CD4-positive, alpha-beta T cell treated with Interferon alpha-2 for 1 hour (primary cell): ENCODE measurements at places on chromosomes 4 and X.

GRCh38 chrX:71533516-71533850 is 579 bp downstream of the OGT start:
- no peak for DNase-seq

DNA sequence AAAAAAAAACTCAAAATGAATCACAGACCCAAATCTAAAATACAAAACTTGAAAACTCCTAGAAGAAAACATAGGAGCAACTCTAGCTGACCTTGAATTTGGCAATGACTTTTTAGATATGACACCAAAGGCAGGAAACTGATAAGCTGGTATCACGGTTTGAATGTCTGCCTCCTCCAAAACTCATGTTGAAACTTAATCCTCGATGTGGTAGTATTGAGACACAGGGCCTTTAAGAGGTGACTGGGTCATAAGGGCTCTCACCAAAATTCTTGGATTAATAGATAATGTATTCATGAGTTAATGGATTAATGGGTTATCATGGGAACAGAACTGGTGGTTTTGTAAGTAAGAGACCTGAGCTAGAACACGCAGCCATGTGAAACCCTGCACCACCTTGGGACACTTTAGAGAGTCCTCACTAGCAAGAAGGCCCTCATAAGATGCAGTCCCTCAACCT is 40.5 kb downstream of the FRYL start:
- no peak for DNase-seq

GRCh38 chrX:7435822-7436221 is 287.9 kb upstream of the PUDP start:
- DNase-seq = no peak

- DNase-seq = no peak
Measured at GRCh38 chr4:148112231-148112982, 329.8 kb downstream of the NR3C2 start.

DNA sequence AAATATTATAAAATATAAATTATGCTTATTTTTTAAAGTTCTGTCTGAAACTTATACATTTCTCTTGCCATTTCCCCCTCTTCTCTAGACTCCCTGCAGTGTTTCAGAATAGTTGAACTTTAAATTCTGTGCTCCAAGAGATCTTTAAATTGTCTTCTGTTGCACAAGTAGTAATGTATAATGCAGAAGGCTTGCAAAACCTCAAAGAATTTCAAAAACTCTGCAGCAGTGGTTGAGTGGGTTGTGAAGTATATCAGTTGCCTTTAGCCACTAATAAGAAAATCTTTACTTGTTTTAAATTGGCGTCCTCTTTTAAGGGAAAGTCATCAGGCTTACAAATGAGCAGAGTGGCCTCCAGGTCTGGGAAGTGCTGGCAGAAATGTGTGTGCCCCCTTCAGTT is 1153.3 kb upstream of the PABPC4L start:
- DNase-seq = no peak
